ENCODE measurements at places on chromosomes 4 and X. TPM values are rescaled to one million over a fixed set of nuclear protein-coding genes. Genes with fewer than 3 reads are reported as not detected.

The FGFBP2 gene
- 5.6 TPM for total RNA-seq

The HPRT1 gene
- total RNA-seq = 15.2 TPM

The GPRASP2 gene
- 8.0 TPM for total RNA-seq

The FAM53A gene
- total RNA-seq = 2.8 TPM

The SPRY1 gene
- total RNA-seq = 134 TPM

The HS3ST1 gene
- 1.5 TPM for total RNA-seq

The C4orf50 gene
- total RNA-seq = 0.12 TPM

The ABCG2 gene
- total RNA-seq = 21.7 TPM

The CDX4 gene
- not detected for total RNA-seq

The ARX gene
- total RNA-seq = not detected

The PFKFB1 gene
- not detected for total RNA-seq

The FAAH2 gene
- 6.0 TPM for total RNA-seq

The WNK3 gene
- total RNA-seq = 1.8 TPM

The DEFB131A gene
- total RNA-seq = not detected

The ASMT gene
- total RNA-seq = not detected

The CSAG3 gene
- total RNA-seq = not detected

The IL21 gene
- total RNA-seq = not detected

The CDS1 gene
- 25.1 TPM for total RNA-seq

The APLN gene
- 7.9 TPM for total RNA-seq

The BMPR1B gene
- total RNA-seq = 3.0 TPM

The HOPX gene
- total RNA-seq = 520 TPM

The AR gene
- 5.3 TPM for total RNA-seq

The CENPVL3 gene
- not detected for total RNA-seq

The KDM6A gene
- total RNA-seq = 24.7 TPM

The MTTP gene
- 0.20 TPM for total RNA-seq

The GYPE gene
- total RNA-seq = 3.2 TPM

The TDO2 gene
- 3.0 TPM for total RNA-seq

The RRH gene
- total RNA-seq = not detected

The FGF5 gene
- not detected for total RNA-seq

The CFI gene
- total RNA-seq = 61.0 TPM

The HTR2C gene
- total RNA-seq = not detected

The TMEM47 gene
- 33.6 TPM for total RNA-seq

The LGI2 gene
- total RNA-seq = 0.84 TPM

The STARD8 gene
- total RNA-seq = 39.4 TPM

The GAGE12H gene
- total RNA-seq = not detected

The SPP1 gene
- total RNA-seq = 45.4 TPM

The DNAAF6 gene
- total RNA-seq = not detected

The PNCK gene
- total RNA-seq = 0.72 TPM

The BEX5 gene
- total RNA-seq = 5.8 TPM

The SEPSECS gene
- 8.5 TPM for total RNA-seq

The DCAF4L1 gene
- total RNA-seq = 0.38 TPM

The SLC26A1 gene
- total RNA-seq = 0.20 TPM

The CLDN34 gene
- 0.55 TPM for total RNA-seq
